Activated CD4-positive, alpha-beta T cell treated with anti-CD3 and anti-CD28 coated beads, Interleukin-2, amount 10 ng/mL, durations not matched to agents 7 days and 5 days (primary cell): ENCODE measurements at places on chromosomes 5 and 9. TPM values are rescaled to one million over a fixed set of nuclear protein-coding genes. Genes with fewer than 3 reads are reported as not detected.

DNA sequence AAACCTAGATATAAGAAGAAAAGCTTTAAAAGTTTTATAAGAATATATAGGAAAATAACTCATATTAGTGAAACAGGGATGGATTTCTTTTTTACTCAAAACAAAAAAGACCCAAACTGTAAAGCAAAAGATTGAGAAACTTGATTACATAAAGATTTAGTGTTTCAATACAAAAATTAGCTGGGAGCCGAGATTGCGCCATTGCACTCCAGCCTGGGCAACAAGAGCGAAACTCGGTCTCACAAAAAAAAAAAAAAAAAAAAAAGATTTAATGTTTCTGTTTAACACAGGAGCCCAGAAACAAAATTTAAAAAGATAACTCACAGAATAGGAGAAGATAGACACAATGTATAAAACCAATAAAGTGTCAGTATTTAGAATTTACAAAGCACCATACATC lies 45.2 kb downstream of the CDC14B start:
- no peak for DNase-seq

DNA sequence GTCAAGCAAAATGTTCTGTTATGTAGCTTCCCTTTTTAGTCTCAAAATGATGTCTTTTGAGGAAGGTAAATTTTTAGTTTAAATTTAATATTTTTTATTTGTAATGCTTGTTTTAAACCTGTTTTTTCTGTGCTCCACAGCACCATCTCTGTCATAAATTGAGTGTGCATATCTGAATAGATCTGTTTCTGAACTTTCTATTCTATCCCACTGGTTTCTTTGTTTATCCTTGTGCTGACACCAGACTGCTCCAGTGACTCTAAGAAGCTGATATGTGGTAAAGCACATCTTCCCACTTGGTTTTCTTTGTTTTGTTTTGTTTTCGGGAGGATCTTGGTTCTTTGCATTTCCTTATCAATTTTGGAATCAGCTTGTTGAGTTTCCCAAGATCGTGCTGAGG lies 7.1 kb upstream of the RNF145 start:
- DNase-seq, result no peak

GRCh38 chr9:111805262-111805661 lies 10.5 kb upstream of the SHOC1 start:
- DNase-seq, result no peak

The SPAAR gene
- total RNA-seq, result not detected

- no peak for DNase-seq
Observed at GRCh38 chr5:80931411-80931810, 28.8 kb upstream of the RASGRF2 start.

The C1QTNF2 gene
- total RNA-seq, result not detected

The TAF11L2 gene
- total RNA-seq, result not detected

DNA sequence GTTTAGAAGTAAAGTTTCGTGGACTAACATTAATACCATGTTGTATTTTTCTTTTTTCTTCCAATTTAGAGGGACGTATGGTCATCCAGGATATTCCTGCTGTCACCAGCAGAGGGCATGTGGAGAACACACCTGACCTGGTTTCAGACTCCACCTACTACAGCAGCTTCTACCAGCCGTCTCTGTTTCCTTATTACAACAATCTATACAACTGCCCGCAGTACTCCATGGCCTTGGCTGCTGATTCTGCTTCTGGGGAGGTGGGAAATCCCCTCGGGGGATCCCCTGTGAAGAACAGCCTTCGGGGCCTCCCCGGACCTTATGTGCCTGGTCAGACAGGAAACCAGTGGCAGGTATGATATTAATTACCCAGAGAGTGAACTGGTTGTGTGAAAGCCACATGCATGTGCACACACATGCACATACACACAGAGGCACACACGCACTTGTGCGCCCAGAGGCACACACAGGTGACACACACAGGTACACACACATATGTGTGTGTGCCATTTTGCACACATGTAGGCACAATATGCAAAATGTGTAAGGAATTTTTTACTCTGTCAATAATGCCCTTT lies 52.4 kb downstream of the DMRT1 start:
- DNase-seq, result peak; percentile 65

DNA sequence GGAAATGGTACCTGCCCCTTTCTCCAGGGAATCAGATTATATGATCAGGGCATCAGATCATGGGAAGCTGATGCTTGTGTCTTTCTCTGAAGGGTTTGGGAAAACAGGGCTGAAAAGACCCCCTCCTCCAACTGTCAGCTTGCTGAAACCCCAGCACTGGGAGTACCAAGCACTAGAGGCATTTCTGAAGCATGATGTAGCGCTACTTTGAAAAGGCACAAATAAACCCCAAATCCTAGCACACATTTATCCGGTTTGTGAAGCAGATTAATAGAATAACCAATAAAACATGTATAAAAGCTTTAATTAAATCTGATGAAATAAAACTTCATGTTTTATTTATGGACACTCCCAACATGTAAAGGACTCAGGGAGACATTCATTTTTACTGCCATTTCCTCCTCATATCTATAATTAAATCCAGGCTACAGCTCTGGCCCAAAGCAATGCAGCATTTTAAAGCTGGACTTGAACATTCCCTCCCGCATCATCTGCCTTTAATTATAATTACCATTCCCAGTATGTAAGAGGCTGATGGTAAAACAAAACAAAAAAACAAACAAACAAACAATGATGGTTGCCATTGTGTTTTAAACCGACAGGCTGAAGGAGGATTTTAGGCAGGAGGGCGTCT lies 298.2 kb upstream of the RFX3 start:
- no peak for DNase-seq

GRCh38 chr9:19127871-19128500 lies 694 bp upstream of the PLIN2 start:
- DNase-seq, result peak; percentile 29

The ZNF782 gene
- 4.1 TPM for total RNA-seq

The SLC4A9 gene
- 0.35 TPM for total RNA-seq

DNA sequence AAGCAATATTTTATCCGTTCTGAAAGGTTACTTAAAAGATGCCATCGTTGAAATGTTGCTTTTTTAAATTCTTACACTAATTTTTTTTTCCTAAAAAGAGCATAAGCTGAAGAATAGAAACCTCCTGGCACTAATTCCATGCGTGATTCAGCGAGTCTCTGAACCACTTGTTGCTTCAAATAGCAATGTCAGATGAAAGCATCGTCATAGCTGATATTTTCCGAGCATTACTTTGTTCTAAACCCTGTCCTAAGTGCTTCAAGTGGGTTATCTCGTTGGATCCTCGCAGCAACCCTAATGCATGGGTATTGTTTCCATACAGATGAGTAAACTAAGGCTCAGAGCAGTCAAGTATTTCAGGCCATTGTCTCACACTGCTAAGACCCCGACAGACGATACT lies 79.7 kb downstream of the CDH6 start:
- DNase-seq, result no peak
